ENCODE measurements at places on chromosomes 2 and 18.

- H3K36me3 ChIP-seq, result no peaks in the 10 kb centered on the region
- no peaks in the 10 kb centered on the region for H3K27me3 ChIP-seq
- no peak overlapping the region for H3K4me3 ChIP-seq
- H3K4me1 ChIP-seq, result no peaks in the 10 kb centered on the region
- H3K27ac ChIP-seq, result no peak overlapping the region
- no peak for DNase-seq
These were observed 104.2 kb downstream of the CCDC85A start for GRCh38 chr2:56287974-56288373.

GRCh38 chr2:55519938-55520885, 694 bp downstream of the CFAP36 start:
- peak overlapping the region; percentile 91 for H3K27ac ChIP-seq
- peak; percentile 14 for DNase-seq
- H3K4me1 ChIP-seq, result peaks cover 10% of the 10 kb centered on the region
- no peaks in the 10 kb centered on the region for H3K27me3 ChIP-seq

DNA sequence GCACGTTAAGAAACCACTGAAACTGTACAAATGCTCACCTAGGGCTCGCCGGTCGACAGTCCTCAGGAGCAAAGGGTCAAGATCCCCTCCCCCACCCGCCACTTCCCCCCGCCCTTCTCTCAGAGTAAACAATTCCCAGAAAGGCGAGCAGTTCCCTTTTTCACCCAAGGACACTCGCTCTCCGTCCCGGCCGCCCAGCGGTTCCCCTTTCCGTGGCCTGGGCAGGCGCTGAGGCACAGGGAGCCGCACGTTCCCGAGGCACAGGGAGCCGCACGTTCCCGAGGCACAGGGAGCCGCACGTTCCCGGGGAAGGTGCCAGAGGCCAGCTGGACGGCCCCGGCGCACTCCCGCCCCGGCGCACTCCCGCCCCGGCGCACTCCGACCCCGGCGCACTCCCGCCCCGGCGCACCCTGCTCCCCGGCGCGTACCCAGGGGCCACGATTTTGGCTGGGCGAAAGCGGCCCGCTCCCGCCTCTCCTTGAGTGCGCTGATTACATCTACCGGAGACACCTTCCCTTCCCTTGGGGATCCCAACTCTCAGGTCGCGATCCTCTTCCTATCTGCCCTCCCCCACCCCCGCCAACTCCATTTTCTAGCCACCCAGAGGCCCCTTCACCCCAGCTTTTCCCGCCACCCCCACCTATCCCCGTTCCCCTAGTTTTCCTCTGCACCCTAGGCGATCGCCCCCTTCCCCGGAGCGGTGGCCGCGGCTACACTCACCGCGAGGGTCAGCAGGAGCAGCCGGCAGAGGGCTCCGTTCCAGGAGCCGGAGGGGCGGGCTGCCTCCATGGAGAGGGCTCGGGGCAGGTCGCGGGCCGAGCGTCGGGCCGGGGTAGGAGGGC, 817 bp downstream of the DSC2 start:
- H3K4me1 ChIP-seq, result no peaks in the 10 kb centered on the region
- no peak overlapping the region for H3K27ac ChIP-seq
- peaks cover 7% of the 10 kb centered on the region for H3K27me3 ChIP-seq
- DNase-seq, result peak; percentile 37

DNA sequence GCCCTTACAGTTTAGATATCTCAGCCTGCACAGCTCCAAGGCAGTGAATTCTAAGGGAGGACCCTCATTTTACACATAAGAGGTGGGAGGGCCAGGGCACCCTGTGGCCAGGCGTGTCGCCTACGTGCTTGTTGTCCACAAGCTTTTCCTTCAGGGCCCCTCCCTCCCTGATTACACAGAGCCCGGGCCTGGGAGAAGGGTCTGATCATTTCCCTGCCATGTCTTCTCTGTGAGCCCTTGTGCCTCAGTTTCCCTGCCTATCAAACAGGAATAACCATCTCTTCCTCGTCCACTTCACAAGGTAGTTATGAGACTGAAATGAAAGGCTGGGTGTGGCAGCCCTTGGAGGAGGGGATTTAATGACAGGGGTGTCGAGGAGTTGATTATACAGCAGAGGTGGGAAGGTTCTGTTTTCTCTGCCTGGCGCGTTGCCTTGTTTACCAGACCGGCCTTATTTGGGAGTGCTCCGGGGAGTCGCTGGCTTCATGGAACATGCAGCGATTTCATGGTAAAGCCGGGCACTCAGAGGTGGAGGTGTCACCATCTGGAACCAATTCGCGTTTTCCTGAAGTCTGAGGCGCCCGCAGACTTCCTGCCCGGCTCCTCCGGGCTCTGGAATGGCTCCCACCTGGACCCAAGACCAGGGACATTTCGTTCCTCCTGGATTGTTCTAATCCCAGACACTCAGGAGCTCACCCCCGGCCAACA, 208.9 kb downstream of the KLHL29 start:
- no peak overlapping the region for H3K27ac ChIP-seq
- H3K36me3 ChIP-seq, result no peaks in the 10 kb centered on the region
- no peak for DNase-seq
- no peak overlapping the region for H3K4me3 ChIP-seq

DNA sequence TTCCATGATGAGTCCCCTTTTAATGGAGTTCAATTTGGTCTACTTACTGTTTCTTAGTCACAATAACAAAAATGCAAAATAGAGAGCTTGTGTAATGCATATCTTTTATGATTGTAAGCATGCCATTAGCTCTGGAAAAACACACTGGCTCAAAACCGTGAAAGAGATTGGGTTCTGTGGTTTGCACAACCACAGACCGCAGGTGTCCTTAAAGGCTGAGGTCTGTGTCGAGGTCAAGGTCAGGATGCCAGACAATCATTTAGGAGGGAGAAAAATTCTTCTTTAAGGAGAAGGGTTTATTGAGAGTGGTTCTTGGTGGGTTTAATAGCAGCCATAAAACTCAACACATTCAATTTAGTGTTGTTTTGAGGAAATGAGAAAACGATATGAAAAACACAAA, 487.2 kb downstream of the GALR1 start:
- H3K4me1 ChIP-seq, result no peaks in the 10 kb centered on the region
- H3K4me3 ChIP-seq, result no peak overlapping the region
- DNase-seq, result no peak
- no peak overlapping the region for H3K27ac ChIP-seq

DNA sequence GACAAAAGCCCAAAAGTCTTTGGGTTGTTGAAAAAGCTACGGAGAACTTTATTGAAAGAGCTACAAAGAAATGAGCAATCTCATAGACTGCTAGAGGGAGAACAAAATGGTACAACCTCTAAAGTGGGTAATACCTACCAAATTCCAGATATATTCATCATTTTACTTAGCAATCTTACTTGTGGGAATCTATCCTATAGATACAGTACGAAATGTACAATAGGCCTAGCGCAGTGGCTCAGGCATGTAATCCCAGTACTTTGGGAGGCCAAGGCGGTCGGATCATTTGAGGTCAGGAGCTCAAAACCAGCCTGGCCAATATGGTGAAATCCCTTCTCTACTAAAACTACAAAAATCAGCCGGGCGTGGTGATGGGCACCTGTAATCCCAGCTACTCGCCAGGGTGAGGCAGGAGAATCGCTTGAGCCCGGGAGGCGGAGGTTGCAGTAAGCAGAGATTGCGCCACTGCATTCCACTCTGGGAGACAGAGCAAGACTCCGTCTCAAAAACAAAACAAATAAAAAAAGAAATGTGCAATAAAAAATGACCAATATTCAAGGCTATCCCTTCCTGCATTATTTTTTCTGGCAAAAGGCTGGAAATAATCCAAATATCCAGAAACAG, 10.1 kb downstream of the EXOC6B start:
- no peak overlapping the region for H3K27ac ChIP-seq
- no peaks in the 10 kb centered on the region for H3K36me3 ChIP-seq
- H3K27me3 ChIP-seq, result no peaks in the 10 kb centered on the region
- no peak for DNase-seq

DNA sequence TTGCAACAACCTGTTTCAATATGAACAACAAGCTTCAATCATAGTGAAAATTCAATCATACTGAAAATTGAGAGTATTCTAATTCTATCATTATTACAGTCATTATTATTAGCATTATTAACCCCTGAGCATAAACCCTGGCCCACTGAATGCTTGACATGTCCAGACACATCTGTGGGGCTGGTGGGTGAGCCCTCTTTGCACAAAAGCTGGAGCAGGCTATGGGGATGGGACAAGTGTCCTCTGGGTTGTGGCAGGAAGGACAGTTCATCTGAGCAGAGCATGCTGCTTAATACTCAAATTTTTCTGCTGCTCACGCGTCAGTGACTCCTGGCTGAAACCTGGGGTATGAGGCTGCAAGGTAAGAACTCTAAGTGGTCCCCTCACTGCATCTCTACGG, 451.1 kb upstream of the POU3F3 start:
- no peaks in the 10 kb centered on the region for H3K27me3 ChIP-seq
- no peaks in the 10 kb centered on the region for H3K4me1 ChIP-seq
- no peak overlapping the region for H3K27ac ChIP-seq
- no peak for DNase-seq
